T-cell (primary cell): ENCODE measurements at places on chromosomes 16 and 17. TPM values are rescaled to one million over a fixed set of nuclear protein-coding genes. Genes with fewer than 3 reads are reported as not detected.
A peak's percentile ranks its signal among the peaks of the same experiment; 100 is the strongest.

KRTAP4-12 gene
- total RNA-seq, result not detected

CSH2 gene
- not detected for total RNA-seq

SYNGR3 gene
- 1.2 TPM for total RNA-seq

NPB gene
- total RNA-seq, result 0.41 TPM

RAB37 gene
- total RNA-seq, result 51.4 TPM

HSD11B2 gene
- total RNA-seq, result not detected

DNA sequence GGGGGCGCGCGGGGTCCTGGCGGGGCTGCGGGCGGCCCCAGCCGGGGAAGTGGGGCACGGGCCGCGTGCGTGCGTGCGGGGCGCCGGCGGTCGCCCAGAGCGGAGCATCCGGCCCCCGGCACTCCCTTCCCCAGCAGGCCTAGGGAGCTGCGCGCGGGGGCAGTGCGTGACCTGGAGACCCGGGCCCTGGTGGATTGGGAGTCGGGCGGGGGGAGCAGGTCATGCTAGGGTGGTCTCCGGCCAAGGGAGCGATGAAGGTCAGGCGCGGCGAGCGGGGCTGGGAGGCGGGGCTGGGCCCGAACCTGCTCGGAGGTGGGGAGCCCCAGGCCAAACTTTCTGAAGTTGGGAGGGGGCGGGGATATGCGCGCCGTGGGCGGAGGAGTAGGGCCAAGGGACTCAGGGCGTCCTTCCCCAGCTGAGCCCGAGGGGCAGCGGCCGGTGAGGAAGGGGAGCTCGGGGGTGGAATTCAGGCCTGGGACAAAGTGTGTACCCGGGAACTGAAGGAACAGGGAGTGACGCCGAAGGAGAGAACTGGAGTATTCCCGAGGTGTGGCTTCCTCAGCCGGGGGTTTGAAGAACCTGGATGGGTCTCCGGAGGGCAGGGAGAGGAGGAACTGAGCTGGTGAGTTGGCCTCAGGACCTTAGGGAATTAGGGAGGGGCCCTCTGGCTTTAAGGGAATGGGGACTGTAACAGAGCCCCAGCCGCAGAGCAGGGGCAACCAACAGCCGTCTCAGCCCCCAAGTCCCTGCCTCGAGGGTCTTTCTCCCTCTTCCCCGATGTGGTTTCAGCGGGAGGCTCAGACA, 589 bp downstream of the XYLT2 start:
- peak overlapping the region; percentile 73 for H3K4me3 ChIP-seq
- H3K27me3 ChIP-seq, result no peaks in the 10 kb centered on the region
- H3K36me3 ChIP-seq, result no peaks in the 10 kb centered on the region
- H3K27ac ChIP-seq, result peak overlapping the region; percentile 62
- peak; percentile 43 for DNase-seq
- peaks cover 31% of the 10 kb centered on the region for H3K4me1 ChIP-seq

DNA sequence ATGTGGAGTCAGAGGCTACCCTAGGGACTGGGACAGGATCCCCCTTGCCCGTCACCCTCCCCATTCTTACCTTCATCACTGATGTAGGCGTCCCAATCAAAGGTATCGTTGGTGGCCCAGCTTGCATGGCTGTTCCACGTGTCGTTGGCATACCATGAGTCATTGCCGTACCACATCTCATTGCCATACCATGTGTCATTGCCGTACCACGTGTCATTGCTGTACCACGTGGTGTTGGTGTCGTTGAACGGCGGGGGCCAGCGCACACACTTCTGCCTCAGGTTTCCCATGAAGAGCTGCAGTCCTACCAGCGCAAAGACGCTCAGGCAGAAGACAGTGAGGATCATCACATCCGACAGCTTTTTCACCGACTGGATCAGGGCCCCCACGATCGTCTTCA, 4.8 kb downstream of the SCN4A start:
- H3K36me3 ChIP-seq, result no peaks in the 10 kb centered on the region
- DNase-seq, result no peak
- H3K4me3 ChIP-seq, result no peak overlapping the region
- H3K4me1 ChIP-seq, result no peaks in the 10 kb centered on the region

DNA sequence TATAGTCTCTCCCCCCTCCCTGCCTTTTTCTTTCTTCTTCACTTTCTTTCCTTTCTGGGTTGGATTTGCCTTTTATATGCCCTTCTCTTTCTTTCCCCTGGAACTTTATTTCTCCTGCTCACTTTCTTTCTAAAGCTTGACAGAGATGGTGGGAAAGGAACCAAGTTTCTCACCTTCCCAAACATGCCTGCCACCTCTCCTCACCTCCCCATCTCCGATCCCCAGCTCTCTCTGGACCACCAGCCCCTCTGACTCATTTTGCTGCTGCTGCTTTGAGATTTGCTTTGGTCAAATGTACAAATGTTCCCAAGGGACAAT, 6.7 kb upstream of the LHX1 start:
- DNase-seq, result no peak
- no peaks in the 10 kb centered on the region for H3K36me3 ChIP-seq
- H3K4me1 ChIP-seq, result peaks cover 10% of the 10 kb centered on the region

- H3K4me1 ChIP-seq, result no peaks in the 10 kb centered on the region
- DNase-seq, result no peak
- H3K36me3 ChIP-seq, result peaks cover 85% of the 10 kb centered on the region
- H3K4me3 ChIP-seq, result no peak overlapping the region
These were observed 36.2 kb downstream of the PRMT7 start for GRCh38 chr16:68346892-68347480.

DNA sequence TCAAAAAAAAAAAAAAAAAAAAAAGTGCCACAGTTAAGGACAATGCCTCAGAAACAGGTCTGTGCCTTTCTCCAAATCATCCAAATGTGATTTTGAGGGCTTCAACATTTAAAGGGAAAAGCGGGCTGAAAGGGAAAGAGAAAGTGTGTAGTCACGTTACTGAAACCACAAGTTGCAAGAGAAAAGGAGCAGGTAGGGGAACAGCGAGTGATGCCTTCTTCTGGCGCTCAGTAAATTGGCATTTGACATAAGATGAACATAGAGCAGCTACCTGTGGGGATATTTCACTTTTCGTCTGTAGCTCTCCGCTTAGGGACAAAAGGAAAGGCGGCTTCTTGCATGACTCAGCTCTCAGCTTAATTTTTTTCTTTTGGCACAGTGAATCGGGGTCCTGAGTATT, 11.1 kb downstream of the CMTM2 start:
- peaks cover 13% of the 10 kb centered on the region for H3K4me1 ChIP-seq
- no peak for DNase-seq
- peaks cover 2% of the 10 kb centered on the region for H3K27me3 ChIP-seq
- peak overlapping the region; percentile 58 for H3K4me3 ChIP-seq
- H3K27ac ChIP-seq, result peak overlapping the region; percentile 18

- no peaks in the 10 kb centered on the region for H3K36me3 ChIP-seq
- H3K4me3 ChIP-seq, result no peak overlapping the region
- peaks cover 23% of the 10 kb centered on the region for H3K27me3 ChIP-seq
- no peak for DNase-seq
- H3K27ac ChIP-seq, result no peak overlapping the region
These were observed 7.5 kb downstream of the MARCHF10 start for GRCh38 chr17:62800585-62800984.

DNA sequence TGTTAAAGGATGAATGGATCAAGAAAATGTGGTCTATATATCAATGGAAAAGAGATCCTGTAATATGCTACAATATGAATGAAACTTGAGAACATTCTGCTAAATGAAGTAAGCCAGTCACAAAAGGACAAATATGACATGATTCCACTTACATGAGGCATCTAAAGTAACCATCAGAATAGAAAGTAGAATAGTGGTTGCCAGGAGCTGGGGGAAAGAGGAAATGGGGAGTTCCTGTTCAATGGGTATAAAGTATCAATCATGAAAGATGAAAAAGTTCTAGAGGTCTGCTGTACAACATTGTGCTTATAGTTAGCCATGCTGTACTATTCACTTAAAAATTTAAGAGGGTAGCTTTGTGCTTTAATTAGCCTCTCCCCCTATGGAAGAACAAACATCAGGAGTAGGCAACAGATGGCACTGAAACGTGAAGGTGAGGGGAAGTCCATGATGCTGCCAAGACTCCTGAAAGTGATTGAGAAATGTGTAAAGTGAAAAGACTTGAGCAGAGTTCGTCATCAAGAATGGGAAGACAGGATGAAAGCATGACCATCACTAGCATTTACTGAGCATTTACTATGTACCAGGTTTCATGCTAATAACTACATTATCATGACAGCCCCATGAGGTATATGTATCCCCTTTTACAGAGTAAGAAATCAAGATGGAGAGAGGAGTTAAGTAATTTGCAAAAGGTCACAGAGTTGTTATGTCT, 167.2 kb downstream of the CYB561 start:
- no peak overlapping the region for H3K4me3 ChIP-seq
- no peaks in the 10 kb centered on the region for H3K4me1 ChIP-seq
- no peak for DNase-seq
- H3K27ac ChIP-seq, result no peak overlapping the region
- no peaks in the 10 kb centered on the region for H3K36me3 ChIP-seq

DNA sequence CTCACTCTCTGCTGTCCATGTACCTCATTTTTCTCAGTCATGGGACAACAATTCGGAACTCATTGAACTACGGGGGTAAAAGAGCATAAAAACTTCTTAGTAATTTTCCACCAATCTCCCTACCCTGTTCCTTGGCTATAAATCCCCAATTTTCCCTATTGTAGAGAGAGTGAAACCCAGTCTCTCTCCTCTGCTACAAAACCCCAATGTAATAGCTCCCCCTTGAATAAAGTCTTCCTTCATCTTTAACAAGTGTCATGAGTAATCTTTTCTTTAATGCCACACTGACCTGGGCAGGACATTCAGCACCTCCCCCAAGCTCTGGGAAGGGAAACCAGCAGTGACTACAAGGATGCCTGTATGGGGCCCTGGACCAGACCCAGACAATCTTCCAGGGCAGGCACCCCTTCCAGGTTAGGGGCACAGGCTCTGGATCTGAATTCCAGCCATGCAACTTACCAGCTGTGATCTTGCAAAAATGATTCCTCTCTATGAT, 10.2 kb upstream of the EIF1 start:
- peak overlapping the region; percentile 47 for H3K4me3 ChIP-seq
- no peak for DNase-seq
- H3K27me3 ChIP-seq, result no peaks in the 10 kb centered on the region
- no peaks in the 10 kb centered on the region for H3K36me3 ChIP-seq
- H3K4me1 ChIP-seq, result peaks cover 35% of the 10 kb centered on the region

GRCh38 chr16:20897922-20898321, 2.2 kb downstream of the DCUN1D3 start:
- no peak overlapping the region for H3K4me3 ChIP-seq
- H3K27me3 ChIP-seq, result no peaks in the 10 kb centered on the region
- peaks cover 5% of the 10 kb centered on the region for H3K36me3 ChIP-seq
- H3K4me1 ChIP-seq, result peaks cover 9% of the 10 kb centered on the region

- H3K4me1 ChIP-seq, result no peaks in the 10 kb centered on the region
- H3K36me3 ChIP-seq, result no peaks in the 10 kb centered on the region
- no peak within 1 kb of the TSS for H3K4me3 ChIP-seq
- no peaks in the 10 kb centered on the region for H3K27me3 ChIP-seq
These were observed at the start of gene CRYBA1 for GRCh38 chr17:29246628-29247027. CRYBA1 (plus strand) TSS chr17:29246859; CDS start chr17:29246864, 5 bp downstream.

GRCh38 chr17:77318021-77318420, 177.3 kb downstream of the SEC14L1 start:
- H3K36me3 ChIP-seq, result no peaks in the 10 kb centered on the region
- H3K4me3 ChIP-seq, result no peak overlapping the region
- no peak for DNase-seq

DNA sequence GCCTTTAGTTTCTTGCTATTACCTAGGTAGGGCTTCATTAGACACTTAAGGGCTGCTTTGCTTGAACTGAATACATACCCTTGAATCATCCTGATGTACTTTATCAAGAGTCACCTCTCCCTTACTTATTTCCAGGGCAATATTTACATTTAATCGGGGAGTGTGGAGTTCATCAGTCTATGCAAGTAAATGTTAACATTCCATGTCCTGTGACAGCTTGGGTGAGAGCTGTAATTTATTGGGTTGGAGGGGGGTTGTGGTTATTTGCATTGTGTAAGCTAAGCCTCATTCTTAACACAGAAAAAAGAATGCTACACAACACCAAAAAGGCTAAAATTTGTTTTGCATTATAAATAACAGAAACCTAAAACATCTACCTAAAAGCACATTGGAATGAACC, 16.7 kb downstream of the KCNJ16 start:
- H3K36me3 ChIP-seq, result no peaks in the 10 kb centered on the region
- no peak overlapping the region for H3K27ac ChIP-seq
- DNase-seq, result no peak
- no peaks in the 10 kb centered on the region for H3K27me3 ChIP-seq

GRCh38 chr17:194828-195602, 13.6 kb upstream of the DOC2B start:
- no peak overlapping the region for H3K27ac ChIP-seq
- H3K27me3 ChIP-seq, result no peaks in the 10 kb centered on the region
- no peak overlapping the region for H3K4me3 ChIP-seq
- DNase-seq, result no peak
- no peaks in the 10 kb centered on the region for H3K36me3 ChIP-seq

DNA sequence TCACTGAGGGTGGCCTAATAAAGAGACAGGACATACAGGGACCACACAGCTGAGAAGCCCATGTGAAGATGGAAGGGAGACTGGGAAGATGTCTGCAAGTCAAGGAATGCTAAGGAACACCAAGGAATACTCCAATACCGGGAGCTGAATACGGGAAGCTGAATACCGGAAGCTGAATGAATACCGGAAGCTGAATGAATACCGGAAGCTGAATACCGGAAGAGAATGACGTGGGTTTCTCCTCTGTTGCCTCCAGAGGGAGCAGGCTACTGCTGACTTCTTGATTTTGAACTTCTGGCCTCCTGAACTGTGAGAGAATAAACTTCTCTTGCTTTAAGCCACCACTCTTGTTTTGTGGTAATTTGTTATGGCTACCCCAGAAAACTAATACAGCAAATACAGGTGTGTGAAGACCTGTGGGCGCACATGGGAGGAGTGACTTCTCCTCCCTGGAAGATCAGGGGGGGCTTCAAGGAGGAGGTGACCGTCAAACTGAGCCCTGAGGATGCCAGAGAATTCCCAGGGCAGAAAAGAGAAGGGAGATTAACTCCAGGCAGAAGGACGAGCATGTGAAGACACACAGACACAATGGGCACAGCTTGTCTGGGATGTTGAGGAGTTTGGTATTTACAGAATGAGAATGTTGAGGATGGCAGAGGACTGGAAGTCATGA, 259.9 kb downstream of the IRF8 start:
- H3K36me3 ChIP-seq, result no peaks in the 10 kb centered on the region
- peaks cover 5% of the 10 kb centered on the region for H3K4me1 ChIP-seq
- H3K27ac ChIP-seq, result no peak overlapping the region
- H3K27me3 ChIP-seq, result peaks cover 23% of the 10 kb centered on the region

- H3K4me1 ChIP-seq, result peaks cover 7% of the 10 kb centered on the region
- no peak for DNase-seq
- no peaks in the 10 kb centered on the region for H3K36me3 ChIP-seq
- no peak overlapping the region for H3K4me3 ChIP-seq
- H3K27me3 ChIP-seq, result peaks cover 39% of the 10 kb centered on the region
These were observed 691 bp upstream of the TMEM98 start for GRCh38 chr17:32927201-32927723.

GRCh38 chr17:28861393-28862203, 6.8 kb downstream of the ERAL1 start:
- no peak overlapping the region for H3K27ac ChIP-seq
- DNase-seq, result no peak
- H3K4me3 ChIP-seq, result no peak overlapping the region
- peaks cover 38% of the 10 kb centered on the region for H3K36me3 ChIP-seq
- no peaks in the 10 kb centered on the region for H3K27me3 ChIP-seq
- no peaks in the 10 kb centered on the region for H3K4me1 ChIP-seq

GRCh38 chr17:20122254-20122879, 113.2 kb downstream of the SPECC1 start:
- no peaks in the 10 kb centered on the region for H3K4me1 ChIP-seq
- H3K27me3 ChIP-seq, result peaks cover 3% of the 10 kb centered on the region
- DNase-seq, result no peak
- H3K27ac ChIP-seq, result no peak overlapping the region
- H3K36me3 ChIP-seq, result peaks cover 4% of the 10 kb centered on the region

- H3K36me3 ChIP-seq, result peaks cover 15% of the 10 kb centered on the region
- peaks cover 26% of the 10 kb centered on the region for H3K4me1 ChIP-seq
- no peak overlapping the region for H3K27ac ChIP-seq
- no peaks in the 10 kb centered on the region for H3K27me3 ChIP-seq
- DNase-seq, result no peak
These were observed 12.0 kb downstream of the AP1G1 start for GRCh38 chr16:71796501-71797097.
